ENCODE measurements at places on chromosomes 13 and 19.

DNA sequence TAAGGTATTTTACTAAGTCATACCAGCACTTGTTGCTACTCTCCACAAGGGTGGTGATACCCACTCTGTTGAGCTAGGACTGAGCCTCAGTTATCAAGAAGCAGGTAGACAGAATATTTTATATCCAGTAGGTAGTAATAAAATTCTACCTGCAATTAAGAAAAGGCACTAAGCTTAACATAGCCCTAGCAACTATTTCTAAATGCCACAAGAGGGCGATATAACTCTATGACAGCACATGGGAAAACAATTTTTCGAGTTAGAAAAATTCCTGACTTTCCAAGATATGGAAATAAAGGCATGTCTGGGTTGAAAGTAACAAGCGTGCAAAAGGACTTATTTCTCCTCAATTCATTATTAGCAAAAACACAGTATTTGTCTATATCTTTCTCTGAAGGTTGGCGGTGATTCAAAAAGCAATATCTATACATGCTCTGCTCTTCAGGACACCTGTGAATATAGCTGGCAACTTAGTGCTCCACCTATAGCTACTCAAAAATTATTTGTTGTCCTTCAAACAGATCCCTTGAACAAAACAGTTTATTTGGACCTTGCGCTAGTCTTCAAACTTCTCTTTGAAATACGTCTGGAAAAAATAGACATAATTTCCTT, 14.7 kb downstream of the CCDC169 start:
- DNase-seq = no peak

DNA sequence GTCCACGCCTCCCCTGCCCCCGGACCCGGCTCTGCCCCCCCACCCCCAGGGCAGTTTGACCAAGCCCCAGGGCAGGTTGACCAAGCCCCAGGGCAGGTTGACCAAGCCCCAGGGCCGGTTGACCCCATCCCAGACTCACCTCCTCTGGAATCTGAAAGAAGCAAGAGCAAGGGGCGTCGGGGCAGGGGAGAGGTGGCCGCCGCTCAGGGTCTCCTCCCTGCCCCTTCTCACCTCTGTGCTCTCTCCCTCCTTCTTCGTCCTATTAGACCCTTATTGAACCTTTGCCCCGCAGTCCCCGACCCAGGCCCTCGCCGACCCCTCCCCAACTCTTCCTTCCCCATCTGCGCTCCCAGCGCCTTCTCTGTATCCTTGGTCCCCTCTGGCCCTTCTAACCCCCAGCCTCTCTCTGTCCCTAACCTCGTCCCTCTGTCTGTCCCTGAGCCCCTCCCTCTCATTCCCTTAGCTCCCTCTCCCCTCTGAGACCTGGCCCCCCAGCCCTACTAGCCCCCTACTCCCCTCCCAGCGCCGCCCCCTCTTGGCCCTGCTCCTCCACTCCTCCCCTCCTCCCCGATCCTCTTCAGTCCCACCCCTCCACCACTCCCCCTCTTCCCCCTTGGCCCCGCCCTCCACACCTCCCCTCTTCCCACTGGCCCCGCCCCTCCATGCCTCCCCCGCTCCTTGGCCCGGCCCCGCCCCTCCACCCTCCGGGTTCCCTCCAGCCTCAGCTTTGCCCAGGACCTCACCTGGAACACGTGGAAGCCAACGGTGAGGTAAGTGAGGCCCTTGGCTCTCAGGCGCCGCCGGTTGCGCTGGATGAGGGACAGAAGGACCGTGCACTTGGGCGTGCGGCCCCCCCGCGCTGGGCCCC, 7.6 kb downstream of the CAPN12 start:
- DNase-seq = peak; percentile 65

DNA sequence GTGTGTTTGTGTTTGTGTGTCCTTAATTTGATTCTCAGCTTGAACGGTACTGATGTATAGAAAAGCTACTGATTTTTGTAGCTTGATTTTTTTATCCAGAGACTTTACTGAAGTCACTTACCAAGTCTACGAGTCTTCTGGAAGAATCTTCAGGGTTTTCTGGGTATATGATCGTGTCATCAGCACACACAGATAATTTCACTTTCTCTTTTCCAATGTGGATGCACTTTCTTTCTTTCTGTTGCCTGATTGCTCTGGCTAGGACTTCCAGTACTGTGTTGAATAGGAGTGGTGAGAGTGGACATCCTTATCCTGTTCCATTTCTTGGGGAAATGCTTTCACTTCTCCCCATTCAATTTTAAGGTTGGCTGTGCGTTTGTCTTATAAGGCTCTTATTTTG, 7.9 kb upstream of the LILRB1 start:
- no peak for DNase-seq

DNA sequence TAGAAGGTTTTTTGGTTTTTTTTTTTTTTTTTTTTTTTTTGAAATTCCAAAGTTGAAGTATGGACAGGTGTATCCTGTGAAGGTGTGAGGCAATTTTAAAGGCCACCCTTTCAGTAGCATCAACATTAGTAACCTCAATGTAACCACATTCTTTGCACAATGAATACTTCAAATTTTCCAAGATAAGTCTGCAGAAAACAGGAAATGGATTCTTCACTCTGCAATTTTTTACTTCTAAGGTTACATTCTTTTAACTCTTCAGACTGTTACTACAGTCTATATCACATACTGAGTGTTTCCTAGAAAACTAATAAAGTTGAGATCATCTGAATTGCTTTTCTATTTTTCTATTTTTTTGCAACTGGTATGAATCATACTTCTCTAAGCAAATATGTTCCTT, 569.0 kb upstream of the GPC6 start:
- DNase-seq = no peak

GRCh38 chr13:48675247-48675646, 21.5 kb downstream of the CYSLTR2 start:
- no peak for DNase-seq

- DNase-seq = no peak
Observed at GRCh38 chr19:16516923-16517610, 20.9 kb downstream of the C19orf44 start.

- DNase-seq = no peak
Observed at GRCh38 chr19:11780431-11781020, 13.7 kb downstream of the ZNF441 start.

GRCh38 chr13:75675421-75675820, 39.3 kb downstream of the LMO7 start:
- no peak for DNase-seq
